ENCODE measurements at places on chromosomes 6 and 20. TPM values are rescaled to one million over a fixed set of nuclear protein-coding genes. Genes with fewer than 3 reads are reported as not detected.

- H3K4me3 ChIP-seq: no peak overlapping the region
- no peaks in the 10 kb centered on the region for H3K27me3 ChIP-seq
- H3K36me3 ChIP-seq: no peaks in the 10 kb centered on the region
- DNase-seq: no peak
- no peak overlapping the region for H3K27ac ChIP-seq
These were observed 62.7 kb downstream of the FOXC1 start for GRCh38 chr6:1672379-1672778.

The GNAS-AS1 gene
- 1.5 TPM for total RNA-seq

The PDE7B gene
- total RNA-seq: 0.35 TPM

GRCh38 chr20:48723308-48724264 is 104.2 kb downstream of the PREX1 start:
- H3K4me3 ChIP-seq: no peak overlapping the region
- peaks cover 60% of the 10 kb centered on the region for H3K36me3 ChIP-seq
- no peak for DNase-seq

- no peak overlapping the region for H3K4me3 ChIP-seq
- no peaks in the 10 kb centered on the region for H3K4me1 ChIP-seq
- no peaks in the 10 kb centered on the region for H3K27me3 ChIP-seq
- H3K27ac ChIP-seq: no peak overlapping the region
- H3K36me3 ChIP-seq: no peaks in the 10 kb centered on the region
These were observed 94.5 kb downstream of the GRM4 start for GRCh38 chr6:34051331-34051919.

- H3K4me1 ChIP-seq: no peaks in the 10 kb centered on the region
- no peaks in the 10 kb centered on the region for H3K36me3 ChIP-seq
- no peak overlapping the region for H3K27ac ChIP-seq
- DNase-seq: no peak
- H3K27me3 ChIP-seq: peaks cover 28% of the 10 kb centered on the region
These were observed 110.9 kb downstream of the CDC5L start for GRCh38 chr6:44498436-44498835.

DNA sequence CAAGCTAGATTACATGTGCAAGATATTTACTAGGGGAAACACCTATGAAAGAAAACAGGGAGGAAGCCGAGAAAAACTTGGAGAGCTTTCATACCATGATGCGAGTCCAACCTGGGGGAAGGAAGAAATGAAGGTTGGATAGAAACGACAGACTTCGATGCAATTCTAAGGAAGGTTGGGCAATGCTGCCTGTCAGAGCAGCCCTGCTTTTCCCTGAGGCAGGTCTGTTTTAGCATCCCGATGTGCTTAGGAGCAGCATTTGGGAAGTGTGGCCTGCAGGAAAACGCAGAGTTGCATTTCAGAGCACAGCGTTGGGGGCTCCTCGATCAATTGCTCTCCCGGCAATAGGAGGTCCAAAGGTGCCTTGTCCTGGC is 91.9 kb upstream of the DTNBP1 start:
- no peaks in the 10 kb centered on the region for H3K4me1 ChIP-seq
- H3K4me3 ChIP-seq: no peak overlapping the region
- H3K27ac ChIP-seq: no peak overlapping the region
- no peaks in the 10 kb centered on the region for H3K27me3 ChIP-seq

The SYNJ2 gene
- 22.3 TPM for total RNA-seq

The CLPSL2 gene
- not detected for total RNA-seq

DNA sequence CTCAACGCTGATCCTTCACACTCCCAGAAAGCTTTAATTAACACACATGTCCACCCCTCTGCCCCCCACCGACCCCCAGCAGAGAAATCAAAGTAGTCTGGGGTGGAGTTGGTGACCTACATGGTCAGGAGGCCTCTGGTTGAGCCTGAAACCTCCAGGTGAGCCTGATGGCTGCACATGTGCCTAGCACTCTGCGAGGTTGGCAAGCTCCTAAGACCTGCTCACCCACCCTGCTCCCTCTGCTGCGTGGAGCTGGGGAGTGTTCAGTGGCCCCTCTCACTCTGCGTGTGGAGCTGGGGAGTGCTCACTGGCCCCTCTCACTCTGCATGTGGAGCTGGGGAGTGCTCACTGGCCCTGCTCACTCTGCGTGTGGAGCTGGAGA is 7.9 kb upstream of the YTHDF1 start:
- no peaks in the 10 kb centered on the region for H3K27me3 ChIP-seq
- no peak overlapping the region for H3K4me3 ChIP-seq
- no peak for DNase-seq
- no peak overlapping the region for H3K27ac ChIP-seq
- no peaks in the 10 kb centered on the region for H3K4me1 ChIP-seq
- H3K36me3 ChIP-seq: no peaks in the 10 kb centered on the region

Data from T-cell (primary cell).